ENCODE measurements at places on chromosomes 12 and 14.

GRCh38 chr12:70427611-70428010, 61.5 kb downstream of the KCNMB4 start:
- no peak for DNase-seq

GRCh38 chr12:22299294-22299912, 35.1 kb downstream of the ST8SIA1 start:
- no peak for DNase-seq

GRCh38 chr12:79227646-79228045, 363.1 kb downstream of the SYT1 start:
- no peak for DNase-seq

GRCh38 chr14:87667659-87668058, 325.3 kb downstream of the GALC start:
- DNase-seq: no peak

GRCh38 chr12:8844665-8845064, 22.2 kb downstream of the A2ML1 start:
- DNase-seq: no peak

- no peak for DNase-seq
These were observed 820.7 kb upstream of the FBXO33 start for GRCh38 chr14:40252817-40253447.

DNA sequence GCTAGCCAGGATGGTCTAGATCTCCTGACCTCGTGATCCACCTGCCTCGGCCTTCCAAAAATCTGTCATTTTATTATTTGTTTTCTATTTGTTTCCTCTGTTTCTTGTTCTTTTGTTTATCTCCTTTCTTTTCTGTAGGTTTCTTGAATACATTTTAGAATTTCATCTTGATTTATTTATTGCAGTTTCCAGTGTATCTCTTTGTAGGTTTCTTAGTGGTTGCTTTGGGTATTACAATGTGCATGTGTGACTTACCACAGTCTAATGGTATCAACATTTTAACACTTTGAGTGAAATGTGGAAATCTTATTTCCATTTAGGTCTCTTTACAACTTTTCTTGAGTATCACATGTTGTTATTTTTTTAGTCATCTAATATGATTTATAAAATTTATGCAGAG, 29.9 kb upstream of the MUCL1 start:
- DNase-seq: no peak

- DNase-seq: no peak
These were observed 78.6 kb downstream of the SCARB1 start for GRCh38 chr12:124784871-124785572.

- no peak for DNase-seq
These were observed 863.2 kb downstream of the LRFN5 start for GRCh38 chr14:42469637-42470426.

DNA sequence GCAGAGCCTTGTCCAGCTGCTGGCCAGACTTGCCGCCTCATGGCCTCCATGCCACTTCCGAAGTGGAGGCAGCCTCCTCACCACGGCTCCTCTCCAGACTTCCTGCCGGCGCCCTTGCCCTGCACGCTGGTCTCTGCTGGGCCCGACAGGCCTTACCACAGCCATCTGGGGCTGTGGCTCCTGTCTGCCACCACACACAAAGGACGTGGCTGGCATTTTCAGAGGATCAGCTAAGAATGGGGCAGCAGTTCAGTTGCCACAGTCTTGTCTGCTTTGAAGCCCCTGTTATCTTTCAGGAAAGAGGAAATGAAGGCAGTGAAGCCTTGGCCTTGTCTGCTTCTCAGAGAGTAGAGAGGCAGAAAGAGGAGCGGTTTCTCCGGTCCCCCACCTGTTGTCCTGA, 178.0 kb upstream of the FKBP4 start:
- DNase-seq: no peak

DNA sequence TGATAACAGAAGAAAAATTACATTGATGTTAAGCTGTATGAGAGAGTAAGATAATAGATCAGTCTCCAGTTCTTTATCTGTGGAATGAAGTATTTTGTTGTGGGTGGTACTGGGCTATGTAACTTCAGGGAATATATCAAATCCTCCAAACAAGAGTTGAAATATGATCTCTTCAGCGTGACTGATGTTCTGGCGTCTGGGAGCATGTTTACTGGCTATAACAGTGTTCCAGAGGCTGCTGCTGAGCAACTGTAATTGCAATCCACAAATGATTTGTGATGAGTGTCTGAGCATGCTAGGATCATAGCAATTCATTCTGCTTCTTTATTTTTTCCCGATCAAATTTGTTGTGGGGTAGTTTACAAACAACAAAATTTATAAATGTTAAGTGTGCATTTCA, 18.6 kb upstream of the CCDC198 start:
- no peak for DNase-seq

GRCh38 chr14:92507174-92507768, 6.3 kb upstream of the RIN3 start:
- DNase-seq: no peak

DNA sequence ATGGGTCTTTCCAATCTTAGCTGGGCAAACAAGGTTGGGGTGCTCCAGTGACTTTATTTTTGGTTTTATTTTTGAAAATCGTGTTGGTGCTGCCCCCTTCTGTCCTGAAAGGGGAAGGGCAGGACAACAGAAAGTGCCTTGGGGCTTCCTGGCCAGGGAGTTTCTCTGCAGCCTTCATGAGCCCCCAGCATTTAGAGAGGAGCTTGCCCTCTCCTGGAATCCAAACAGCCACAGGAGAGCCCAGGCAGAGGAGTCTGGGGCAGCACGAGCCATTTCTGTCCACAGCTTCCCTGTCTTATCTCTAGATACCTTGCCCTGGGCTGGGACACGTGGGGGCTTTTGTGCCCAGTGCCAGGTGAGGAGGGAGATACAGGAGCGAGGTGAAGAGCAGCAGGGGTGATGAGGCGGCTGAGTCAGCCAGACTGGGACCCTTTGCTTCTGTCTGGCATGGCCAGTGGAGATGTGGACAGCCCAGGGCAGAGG, 4.4 kb upstream of the C1RL start:
- DNase-seq: no peak

DNA sequence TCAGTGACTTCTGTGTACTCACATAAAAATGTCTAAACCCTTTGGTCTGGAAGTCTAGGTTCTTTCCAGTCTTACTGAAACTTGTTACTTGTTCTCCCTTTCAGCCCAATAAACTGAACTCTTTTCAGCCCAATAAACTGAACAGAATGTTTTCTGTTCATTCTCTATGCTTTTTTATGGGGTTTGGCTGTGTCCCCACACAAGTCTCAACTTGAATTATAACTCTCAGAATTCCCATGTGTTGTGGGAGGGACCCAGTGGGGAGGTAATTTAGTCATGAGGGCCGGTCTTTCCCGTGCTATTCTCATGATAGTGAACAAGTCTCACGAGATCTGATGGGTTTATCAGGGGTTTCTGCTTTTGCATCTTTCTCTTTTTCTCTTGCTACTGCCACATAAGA, 15.0 kb upstream of the NEDD1 start:
- DNase-seq: no peak

- DNase-seq: no peak
These were observed 24.0 kb downstream of the ARG2 start for GRCh38 chr14:67643713-67644112.

- no peak for DNase-seq
These were observed 321.5 kb downstream of the PCNX1 start for GRCh38 chr14:71228711-71229110.

GRCh38 chr14:69475194-69475818, 9.2 kb upstream of the PLEKHD1 start:
- DNase-seq: no peak

DNA sequence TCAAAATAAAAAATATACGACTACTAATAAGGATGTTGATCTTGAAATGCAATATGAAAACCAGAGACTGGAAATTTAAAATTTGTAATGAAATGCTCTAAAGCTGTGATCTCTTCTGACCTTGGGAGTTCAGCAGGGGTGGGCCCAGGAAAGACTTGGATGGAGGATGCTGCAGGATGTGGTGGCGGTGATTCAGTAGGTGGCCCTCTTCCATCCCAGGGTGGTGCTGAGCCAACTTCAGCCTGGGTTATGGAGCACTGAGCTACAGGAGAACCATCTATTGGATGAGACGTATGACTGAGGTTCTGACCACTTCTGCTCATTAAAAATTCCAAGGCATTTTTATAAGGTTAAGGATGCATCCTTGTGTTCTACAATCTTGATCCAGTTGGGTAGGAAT, 6.9 kb upstream of the PDE3A start:
- no peak for DNase-seq

DNA sequence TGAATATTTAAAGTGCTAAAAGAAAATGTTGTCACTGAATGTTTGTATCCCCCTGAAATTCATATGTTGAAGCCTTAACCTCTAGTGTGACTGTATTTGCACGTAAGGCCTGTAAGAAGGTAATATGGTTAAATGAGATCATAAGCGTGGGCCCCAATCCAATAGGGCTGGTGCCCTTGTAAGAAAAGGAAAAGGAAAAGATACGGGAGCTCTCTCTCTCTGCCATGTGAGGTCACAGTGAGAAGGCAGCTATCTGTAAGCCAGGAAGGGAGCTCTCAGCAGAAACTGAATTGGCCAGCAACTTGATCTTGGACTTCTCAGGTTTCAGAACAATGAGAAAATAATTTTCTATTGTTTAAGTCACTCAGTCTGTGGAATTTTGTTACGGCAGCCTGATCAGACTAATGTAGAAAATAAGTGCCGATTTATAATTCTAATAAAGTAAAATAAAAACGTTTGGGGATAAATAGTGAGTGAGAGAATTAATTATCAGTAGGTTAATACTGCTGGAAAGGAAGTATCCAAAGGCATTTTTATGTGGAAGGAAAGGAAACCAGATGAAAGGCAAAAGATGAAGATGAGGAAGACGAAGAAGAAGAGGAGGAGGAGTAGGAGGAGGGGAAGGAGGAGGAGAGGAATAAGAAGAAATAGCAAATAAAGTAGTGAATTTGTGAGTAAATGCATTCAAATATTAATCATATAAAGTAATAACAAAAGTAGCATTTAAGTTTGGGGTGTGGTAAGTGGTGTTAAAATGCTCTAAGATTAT, 188.5 kb upstream of the KRR1 start:
- no peak for DNase-seq

- DNase-seq: no peak
These were observed 112.5 kb downstream of the PRKD1 start for GRCh38 chr14:29815016-29815674.

DNA sequence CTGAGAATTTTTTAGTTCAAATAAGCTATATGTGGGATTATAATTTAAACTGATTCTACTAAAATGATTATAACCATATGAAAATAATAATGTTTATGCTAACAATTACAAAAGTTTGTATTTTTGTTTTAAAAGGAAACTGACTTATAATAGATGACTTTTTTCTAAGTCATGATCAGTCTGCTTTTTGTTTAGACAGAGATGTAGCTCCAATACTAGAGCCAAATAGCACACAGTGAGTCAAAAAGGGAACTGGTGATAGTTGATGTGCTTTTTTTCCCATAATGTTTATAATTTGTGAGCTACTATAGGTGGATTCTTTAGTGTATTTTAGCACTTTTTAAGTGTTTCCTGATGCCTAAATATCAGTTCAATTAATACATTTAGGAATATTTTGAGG, 28.3 kb downstream of the TMPO start:
- no peak for DNase-seq

DNA sequence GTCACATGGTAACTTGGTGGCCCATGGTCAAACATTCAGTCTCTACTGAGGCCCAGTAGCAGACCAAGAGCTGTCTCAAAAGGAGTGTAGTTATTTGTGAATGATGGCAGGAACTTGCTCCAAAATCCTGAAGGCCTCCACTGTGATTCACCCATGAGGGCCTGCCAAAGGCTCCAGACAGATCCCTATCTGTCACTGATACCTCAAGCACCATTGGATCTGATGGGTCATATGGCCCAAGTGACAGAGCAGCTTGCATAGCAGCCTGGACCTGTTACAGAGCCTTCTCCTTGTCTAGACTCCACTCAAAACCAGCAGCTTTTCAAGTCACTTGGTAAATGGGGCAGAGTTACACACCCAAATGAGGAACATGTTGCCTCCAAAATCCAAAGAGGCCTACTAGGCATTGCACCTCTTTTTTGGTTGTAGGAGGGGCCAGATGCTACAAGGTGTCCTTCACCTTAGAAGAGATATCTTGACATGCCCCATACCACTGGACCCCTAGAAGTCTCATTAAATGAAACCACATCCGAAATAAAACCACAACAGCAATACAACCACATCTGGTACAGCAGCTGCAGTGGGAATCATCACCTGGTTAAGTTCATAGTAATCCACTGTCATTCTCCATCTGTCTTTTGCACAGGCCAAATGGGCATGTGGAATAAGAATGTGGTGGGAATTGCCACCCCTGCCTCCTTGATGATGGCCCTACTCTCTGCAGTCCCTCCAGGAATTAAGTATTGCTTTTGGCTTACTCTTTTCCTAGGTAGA, 150.4 kb upstream of the MAX start:
- DNase-seq: no peak

- no peak for DNase-seq
These were observed 14.3 kb upstream of the PAPLN start for GRCh38 chr14:73223049-73223448.

GRCh38 chr12:15756822-15757221, 32.4 kb downstream of the EPS8 start:
- no peak for DNase-seq

DNA sequence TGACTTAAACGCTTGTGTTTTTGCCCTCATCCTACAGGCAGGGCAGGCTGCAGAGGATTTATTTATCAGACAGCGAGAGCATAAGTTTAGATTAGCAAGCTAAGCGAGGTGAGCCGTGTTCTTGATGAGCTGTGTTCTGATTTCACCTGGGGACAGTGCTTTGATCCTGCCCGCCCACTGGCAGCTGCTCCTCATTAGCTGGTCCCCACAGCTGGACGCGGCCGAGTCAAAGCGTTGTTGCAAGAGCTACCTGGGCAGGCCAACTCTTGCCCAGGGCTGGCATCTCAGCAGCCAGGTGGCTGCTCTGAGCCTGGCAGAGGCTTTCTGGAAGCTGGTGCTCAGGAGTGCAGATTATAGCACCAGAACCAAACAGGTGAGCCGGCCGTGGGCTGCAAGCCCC, 46.8 kb upstream of the BEGAIN start:
- no peak for DNase-seq

DNA sequence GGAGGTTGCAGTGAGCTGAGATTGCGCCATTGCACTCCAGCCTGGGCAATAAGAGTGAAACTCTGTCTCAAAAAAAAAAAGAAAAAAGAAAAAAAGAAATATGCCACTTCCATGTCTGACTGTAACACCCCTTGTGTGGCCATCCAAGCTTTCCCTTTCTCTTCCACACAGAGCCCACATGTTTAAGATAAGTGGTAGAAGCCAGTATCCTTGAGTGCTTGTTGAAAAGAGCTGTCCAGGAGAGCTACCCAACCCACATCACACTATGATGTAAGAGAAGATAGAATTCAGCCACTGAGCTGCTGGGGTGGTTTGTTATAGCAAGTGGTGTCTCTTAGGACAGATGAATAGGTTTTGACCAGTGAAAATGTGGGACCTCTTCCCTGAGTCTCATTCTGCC, 82.1 kb downstream of the ZNF664 start:
- no peak for DNase-seq

GRCh38 chr12:52126605-52127578, 47.4 kb downstream of the SMIM41 start:
- no peak for DNase-seq
